ENCODE measurements at places on chromosomes 3 and 15.

DNA sequence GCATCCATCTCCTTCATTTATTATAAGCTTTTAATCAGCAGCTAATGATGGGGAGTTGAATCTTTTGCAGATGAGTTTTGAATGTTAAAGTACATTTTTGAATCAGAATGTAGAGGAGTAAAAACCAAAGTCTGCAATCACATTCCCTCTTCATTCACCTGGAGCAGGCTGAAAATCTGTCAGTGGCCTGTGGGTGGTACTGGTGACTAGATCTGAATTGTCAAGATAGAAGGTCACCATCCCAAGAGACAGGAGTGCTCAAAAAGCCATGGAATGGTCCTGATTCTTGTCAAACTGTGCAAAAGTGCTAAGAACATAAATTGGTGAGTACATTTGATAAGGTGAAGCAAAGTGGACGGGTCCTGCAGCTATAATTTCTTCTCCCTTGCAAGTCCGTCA lies 881.3 kb upstream of the NR2F2 start:
- DNase-seq = no peak

GRCh38 chr3:33430571-33430970 lies 9.6 kb downstream of the UBP1 start:
- DNase-seq = no peak

DNA sequence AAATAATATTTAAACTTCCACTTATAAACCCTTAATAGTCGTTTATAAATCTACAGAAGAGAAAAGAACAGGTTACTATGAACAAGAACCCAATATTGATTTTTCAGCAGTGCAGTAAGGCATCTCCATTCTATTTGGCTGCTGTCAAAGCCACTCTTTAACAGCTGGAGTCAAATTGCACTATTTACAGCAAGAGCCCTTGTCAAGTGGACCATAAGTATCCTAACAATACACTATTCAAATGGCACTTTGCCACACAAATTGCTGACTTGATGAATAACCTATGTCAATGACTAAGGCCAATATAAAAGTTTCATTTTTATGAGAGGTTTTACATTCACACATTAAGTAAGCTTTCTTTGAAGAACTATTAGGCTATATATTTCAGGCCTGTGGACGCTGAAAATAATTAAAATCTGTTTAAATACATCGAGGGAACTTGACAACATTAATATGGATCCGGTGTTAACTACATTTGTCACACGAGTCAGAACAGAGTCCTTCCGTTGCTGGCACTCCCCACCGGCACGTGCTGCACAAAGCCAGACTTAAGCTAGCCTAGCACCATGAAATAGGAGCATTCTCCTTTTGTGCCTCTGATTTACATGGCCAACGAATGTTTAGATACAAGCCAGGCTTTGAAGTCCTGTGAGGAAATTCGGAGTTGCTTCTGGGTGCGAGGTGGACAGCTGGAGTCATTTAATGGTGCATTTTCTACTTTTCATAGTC lies 100.5 kb downstream of the WDR72 start:
- DNase-seq = no peak

DNA sequence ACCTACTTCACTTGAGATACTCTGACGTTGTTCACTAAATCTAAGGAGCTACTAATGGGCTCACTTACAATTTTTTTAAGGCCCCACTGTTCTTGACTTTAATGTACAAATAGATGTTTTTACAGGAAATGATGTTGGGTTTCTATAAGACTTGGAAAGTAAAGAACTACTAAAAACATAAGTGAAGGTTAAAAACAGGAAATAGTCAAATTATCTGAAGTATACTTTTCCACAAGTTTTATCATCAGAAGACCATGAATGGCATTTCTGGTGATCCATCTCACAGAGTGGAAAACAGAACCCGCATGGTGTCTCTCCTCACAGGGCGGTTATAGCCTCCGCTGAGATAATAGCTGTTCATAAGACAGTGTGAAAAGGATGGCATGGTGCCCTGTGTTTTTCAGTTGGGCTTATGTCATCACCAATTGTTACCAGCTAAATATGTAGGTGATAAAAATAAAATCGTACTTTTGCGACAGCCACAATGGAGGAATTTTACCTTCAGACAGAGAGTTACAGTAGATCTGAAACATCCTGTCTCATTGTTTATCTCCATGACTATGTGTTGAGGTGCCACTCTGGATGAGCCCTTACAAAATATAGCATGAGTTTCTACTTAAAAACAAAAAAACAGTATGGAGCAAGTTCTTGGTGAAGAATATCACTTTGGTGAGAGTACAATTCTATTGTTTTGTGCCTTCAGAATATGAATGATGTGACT lies 462.4 kb downstream of the RAP2B start:
- DNase-seq = no peak

- no peak for DNase-seq
Observed at GRCh38 chr15:99371180-99372103, 120.2 kb downstream of the LRRC28 start.

DNA sequence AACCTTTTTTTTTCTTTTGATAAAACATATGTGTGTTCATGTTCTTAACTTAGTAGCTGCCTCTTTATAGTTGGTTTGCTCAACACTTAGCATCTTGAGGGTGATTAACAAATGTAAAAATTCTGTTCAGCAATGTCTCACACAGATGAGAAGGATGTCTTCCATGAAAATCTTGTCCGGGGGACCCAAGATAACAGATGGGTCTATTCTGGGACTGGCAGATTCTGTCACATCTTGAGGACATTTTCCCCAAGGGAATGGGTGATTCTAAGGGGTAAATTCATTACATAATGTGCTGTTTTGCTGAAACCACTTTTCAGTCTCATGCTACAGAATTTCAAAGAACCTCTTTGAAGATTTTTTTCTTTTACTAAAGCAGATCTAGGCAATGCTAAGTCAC lies 342.2 kb downstream of the IGSF11 start:
- DNase-seq = no peak

DNA sequence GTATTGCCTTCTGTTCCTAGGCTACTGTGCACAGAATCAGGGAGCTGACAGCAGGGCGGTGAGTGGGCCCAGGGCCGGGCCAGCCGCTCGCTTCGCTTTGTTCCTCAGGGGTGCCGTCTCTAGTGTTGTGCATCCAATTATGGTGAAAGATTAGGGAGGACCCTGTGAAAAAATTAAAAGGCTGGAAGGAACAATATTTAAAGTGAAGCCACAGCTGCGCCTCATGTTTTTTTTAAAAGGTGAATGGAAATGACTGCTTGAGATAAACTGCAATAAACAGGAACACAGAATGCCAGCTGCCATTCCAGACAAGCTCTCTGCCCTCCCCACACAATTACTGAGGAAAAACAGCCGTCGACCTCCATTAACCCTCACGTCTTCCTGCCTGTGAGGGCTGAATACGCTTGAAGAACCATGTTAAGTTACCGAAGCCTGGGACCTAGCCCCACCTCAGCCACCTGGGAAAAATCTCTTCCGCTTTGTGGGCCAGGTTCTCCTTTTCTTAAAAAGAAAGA lies 132.0 kb upstream of the IL12A start:
- peak; percentile 48 for DNase-seq

- DNase-seq = no peak
Observed at GRCh38 chr3:9295007-9295406, 45.6 kb upstream of the SRGAP3 start.

DNA sequence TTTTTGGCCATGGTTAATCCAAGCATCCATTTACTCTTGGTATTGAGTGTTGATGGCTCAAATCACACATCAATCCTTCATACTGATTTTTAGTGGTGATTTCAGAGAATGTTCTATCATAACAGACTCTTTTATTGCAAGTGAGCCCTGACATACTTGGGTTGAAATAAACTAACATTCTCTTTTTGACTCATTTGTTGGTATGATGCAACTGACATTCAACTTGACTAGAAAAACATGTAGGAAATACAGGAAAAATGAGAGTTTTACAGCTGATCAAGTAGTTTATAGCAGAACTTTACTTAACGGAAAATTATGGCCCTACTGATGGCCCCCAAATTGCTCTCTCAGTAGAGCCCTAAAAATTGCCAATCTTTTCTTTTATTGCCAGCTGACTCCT lies 173.9 kb upstream of the CD96 start:
- DNase-seq = no peak

DNA sequence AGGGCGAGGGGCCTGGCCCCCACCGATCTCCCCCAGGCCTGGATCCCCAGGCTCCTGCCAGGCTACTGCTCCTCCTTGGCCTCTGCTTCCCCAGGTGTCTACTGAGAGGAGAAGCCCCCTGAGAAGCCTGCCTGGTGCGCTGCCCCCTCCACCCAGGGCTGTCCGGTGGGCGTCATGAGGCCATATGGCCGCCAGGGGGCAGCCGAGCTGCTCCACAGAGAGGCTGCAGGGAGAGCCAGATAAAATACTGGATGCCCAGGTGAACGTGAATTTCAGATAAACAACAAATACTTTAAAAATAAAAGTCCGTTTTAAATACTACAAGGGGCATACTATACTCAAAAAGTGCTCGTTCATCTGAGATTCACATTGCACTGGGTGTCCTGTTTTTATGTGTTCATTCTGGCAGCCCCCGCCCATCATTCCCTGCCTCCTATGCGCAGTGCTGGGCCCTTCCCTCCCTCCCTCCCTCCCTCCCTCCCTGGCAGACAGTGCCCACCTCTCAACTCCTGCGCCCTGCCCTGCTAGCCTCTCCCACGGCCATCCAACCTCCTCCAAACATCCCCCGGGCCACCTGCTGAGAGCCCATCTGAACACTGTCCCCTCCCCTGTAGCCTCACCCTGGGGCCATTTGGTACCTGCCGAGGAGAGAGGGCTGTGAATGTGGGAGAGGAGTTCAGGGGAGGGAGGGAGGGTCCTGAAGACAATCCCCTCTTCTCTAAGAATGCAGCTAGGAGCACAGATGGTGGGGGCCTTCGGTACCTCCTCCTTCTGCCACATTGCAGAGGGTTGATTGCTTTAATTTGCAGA lies 29.6 kb downstream of the PSTPIP1 start:
- peak; percentile 80 for DNase-seq

Measured in KBM-7 (cell line).